Sigmoid colon (tissue), 7 donors: ENCODE measurements at places on chromosomes 6 and 20. TPM values are rescaled to one million over a fixed set of nuclear protein-coding genes. Genes with fewer than 3 reads are reported as not detected.

Gene ARHGAP40
- total RNA-seq = not detected

Gene MYH7B
- 0.66 TPM for total RNA-seq

DNA sequence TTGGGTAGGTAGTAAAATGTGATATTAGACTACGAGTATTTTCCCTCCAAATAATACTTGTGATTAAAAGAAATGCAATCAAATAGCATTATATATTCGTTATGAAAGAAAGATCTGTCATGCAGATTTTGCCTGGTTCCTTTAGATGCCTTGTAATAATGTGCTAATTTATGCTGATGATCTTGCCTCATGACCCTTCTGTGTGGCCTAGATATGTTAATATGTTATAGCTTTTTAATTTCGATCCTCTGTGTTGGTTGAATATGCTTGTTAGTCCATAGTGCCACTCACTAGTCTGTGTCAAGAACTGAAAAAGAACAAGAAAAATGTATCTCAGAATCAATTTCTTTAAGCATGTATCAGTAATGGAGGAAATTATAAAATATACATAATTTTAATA lies 31.9 kb downstream of the CDKAL1 start:
- no peak for DNase-seq

DNA sequence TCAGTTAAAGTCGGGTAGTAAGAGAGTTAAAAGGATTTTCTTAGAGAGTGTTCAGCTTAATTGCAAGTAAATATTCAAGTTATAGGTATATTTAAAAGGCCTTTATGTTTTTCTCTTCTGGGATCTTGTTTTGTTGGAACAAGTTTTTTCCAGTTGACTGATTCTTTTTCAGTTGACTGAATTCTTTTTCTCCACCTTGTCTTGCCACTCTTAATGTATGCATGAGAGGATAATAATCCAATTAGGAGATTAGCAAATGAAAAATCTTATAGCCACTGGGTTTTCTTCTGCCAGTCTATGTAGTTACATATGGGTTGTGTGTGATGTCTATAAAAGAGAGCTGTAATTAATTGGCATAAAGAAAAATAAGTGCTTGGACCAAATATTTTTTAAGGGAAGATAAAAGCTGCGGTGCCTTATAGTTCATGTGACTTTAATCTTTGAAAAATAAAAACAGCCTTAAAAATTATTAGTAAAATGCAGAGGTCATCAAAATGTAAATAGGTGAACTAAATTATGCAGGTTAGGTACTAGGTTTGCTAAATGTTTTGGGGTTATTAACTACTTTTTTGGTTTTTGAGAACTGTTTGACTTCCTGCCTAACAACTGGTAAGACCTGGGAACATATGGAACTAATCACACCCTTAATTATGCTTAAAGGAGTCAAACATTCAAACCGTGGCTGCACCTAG lies 367.2 kb downstream of the HTR1B start:
- DNase-seq = no peak

DNA sequence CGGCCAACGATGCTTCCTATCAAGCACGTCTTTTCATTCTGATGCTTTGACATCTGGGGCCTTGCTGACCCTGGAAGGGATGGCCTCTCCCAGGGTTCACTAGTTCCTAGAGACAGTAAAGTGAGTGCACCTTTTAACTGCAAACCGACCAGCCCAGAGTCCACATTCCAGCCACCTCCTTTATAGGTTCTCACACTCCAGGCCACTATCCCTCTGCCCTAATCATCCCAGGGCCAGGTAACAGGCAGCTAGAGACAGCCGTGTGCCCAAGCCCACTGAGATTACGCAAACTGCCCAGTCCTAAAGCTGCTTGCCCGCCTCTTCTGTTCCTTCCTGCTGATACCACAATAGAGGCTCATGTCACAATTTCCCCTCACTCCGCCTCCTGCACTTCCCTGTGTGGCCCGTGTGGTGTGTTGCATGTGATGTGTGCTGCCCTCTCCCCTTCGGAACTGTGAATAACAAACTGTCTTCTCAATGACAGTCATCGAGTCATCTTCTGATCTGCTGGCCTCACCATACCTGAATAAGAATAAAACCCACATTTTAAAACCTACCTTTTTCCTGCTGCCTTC lies 123.7 kb upstream of the EXOC2 start:
- no peak for DNase-seq

Gene NINL
- 9.6 TPM for total RNA-seq

DNA sequence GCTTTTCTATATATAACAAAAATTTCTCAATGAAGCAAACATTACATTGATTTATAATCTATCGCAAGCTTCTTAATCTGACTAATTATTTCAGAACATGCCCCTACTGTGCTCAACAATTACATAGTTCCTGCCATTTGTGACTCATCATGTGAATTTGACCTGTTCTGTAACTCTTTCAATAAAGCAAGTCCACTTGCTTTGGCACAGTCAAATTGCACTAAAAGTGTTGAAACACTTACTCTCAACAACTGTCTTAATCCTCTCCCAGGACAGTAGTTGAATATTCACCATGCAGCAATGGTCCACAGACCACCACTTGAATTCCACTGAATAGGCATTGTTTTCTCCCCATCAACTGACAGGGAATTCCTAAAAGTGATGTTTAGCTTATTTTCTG lies 67.7 kb upstream of the SPTLC3 start:
- DNase-seq = no peak

- DNase-seq = no peak
Measured at GRCh38 chr20:43723186-43723585, 3.6 kb downstream of the GTSF1L start.

Gene NKX2-2
- not detected for total RNA-seq

DNA sequence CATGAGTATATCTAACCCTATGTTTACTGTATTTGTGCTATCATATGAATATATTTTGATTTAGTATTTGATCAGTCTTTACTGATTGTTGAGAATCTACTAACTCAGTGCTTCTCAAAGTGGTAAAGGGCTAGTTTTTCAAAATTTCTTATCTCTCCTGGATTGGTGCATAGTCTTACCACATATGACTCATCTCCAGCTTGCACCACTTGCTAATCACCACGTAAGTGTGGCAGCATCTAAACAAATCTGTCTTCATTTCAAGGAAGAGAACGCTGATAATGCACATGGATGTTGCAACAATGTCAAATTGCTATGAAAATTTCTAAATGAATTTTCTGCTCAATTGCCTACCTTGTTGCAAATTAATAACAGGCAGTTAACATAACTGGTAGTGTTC lies 299.5 kb downstream of the PAX1 start:
- DNase-seq = no peak

DNA sequence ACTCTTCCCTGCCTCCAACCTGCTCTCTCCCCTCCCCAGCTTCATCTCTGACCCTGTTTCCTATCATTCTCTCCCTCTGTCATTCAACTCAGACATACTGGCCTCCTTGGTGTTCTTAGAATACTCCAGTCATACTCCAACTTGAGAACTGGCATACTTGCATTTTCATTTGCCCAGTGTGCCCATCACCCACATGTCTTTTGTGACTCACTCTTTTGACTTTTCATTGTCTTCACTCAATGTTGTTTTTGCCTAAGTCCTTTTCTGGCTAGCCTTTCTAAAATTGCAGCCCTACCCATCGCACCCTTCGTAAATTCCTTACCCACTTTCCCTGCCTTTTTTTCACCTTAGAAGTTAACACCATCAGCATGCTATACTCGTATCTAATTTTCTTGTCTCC lies 77.0 kb upstream of the CD2AP start:
- DNase-seq = no peak

DNA sequence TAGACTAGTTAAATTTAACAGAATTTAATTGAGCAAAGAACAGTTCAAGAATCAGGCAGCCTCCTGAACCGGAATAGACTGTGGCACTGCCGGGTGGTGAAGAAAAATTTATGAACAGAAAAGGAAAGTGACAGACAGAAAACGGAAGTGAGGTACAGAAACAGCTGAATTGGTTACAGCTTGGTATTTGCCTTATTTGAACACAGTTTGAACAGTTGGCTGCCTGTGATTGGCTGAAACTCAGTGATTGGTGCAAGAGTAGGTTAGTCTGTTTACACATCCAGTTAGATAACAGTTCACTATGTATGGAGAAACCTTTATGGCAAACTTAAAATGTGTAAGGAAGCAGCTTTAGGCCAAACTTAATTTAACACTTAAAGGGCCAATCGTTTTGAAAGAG lies 116.0 kb upstream of the CITED2 start:
- no peak for DNase-seq

Gene SLC12A5
- total RNA-seq = 0.14 TPM
